ENCODE measurements at places on chromosomes 12 and 14.
A peak's percentile ranks its signal among the peaks of the same experiment; 100 is the strongest.

GRCh38 chr12:9636150-9636850 lies 28.6 kb upstream of the KLRB1 start:
- DNase-seq = no peak

DNA sequence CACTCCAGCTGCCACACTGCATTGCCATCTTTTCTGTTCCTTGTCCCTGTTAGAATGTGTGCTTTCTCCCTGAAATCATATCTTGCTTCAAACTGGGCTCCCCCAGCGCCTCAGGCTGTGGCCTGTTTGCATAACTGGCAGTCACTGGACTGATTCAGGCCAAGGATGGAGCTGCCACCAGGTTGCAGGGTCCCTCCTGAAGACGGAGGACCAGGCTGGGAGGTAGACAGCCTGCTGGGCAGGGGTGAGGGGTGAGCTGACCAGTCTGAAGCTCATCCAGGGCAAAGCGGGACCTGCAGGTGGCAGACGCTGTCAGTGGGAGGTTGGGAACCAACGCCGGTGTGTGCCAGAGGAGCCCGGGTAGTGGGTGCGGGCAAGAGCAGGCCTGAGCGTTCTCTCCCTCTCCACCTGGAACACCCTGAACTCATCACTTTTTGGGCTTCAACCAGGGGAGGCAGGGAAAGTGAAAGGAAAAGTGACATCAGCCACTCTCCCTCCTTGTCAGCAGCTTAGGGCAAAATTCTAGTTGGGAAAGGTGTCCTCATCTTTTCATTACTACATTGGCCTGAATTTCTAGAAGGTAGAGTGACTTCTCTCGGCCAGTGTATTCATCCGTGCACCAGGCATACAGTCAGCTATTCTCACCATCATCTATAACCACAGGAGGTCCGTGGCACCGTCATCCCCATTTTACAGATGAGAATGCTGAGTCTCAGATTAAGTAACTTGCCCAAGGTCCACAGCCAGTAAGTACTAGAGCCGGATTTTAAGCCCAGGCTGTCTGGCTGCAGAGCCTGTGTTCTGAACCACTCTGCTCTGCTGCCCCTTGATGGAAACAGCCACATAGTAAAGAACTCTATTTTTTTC lies 219.1 kb downstream of the SLC41A2 start:
- DNase-seq = no peak

- DNase-seq = no peak
Observed at GRCh38 chr12:124392667-124393413, 97.9 kb downstream of the RFLNA start.

DNA sequence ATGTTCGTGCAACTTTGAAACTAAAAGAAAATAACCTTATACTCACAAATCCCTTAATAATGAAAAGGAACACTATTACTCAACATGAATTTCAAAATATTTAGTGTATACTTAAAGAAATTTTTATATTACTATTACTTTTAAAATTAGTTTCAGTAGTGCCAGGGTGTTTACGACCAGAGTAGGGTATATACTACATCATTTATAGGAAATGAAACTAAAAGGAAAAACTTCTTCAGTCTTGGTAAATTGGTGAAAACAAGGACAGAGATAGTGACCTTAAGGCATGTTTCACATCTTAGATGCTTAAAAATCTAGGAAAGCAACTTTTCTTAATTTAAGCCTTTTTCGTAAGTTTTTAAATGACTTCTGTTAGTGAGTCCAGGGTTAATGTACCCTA lies 4.5 kb downstream of the USP15 start:
- no peak for DNase-seq

GRCh38 chr14:29274890-29275596 lies 508.5 kb downstream of the FOXG1 start:
- DNase-seq = no peak

- DNase-seq = no peak
Observed at GRCh38 chr12:101962486-101962885, 85.1 kb downstream of the DRAM1 start.

DNA sequence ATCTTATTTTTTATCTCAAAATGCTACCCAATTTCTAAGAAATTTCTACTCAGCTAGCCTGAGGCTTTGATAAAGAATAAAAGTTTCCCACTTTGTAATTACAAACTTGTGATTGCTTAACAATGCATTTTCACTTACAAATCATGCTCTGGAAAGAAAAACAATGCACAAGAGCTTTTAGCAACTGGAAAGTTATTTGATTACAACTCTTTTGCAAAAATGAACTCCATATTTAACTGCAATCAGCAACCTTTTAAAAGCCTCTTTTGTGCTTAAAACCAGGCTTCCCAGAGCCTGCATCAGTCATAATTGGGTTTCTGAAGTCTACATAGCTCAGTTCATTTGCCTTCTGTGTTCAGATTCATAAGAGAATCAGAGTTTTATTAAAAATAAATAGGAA lies 395.2 kb downstream of the PAWR start:
- DNase-seq = no peak

DNA sequence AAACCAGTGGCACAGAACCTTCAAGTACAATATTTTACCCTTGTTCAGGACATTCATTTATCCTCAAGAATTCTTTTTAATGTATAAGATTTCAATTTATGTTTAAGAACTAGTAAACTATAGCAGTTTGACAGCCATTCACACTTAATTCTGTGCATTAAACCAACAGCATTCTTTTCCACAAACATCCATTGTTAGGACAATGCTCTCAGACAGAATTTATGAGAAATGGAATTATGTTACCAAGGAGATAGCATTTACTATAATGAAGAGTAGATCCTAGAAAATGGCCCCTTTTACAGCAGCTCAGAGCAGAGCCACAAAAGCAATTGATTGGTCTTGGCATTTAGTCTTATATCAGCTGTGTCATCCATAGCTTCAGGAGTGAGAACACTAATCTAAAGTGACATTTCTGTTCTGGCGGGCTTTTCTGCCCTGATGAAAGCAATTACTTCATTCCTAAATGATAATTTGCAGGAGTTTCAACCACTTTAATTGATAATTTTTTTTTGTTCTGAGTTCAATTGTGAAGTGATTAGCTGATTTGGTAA lies 268.9 kb downstream of the NPAS3 start:
- DNase-seq = no peak

GRCh38 chr14:39617537-39617936 lies 185.3 kb upstream of the FBXO33 start:
- DNase-seq = no peak

DNA sequence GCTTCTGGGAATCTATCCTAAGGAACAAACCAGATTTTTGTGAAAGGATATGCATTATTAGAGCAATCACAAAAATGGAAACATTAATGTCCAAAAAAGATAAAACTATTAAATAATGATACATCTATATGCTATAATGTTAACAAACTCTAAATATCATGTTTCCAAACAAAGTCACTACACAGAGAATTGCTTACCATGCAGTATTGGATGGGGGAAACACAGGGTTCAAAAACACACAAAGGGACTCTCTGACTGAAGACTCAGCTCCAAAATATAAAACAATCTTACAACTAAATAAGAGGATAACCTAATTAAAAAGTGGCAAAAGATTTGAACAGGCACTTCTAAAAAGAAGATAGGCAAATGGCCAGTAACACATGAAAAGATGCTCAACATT lies 304.2 kb downstream of the DPF3 start:
- no peak for DNase-seq

GRCh38 chr14:104137297-104138097 lies 890 bp upstream of the KIF26A start:
- peak; percentile 69 for DNase-seq

DNA sequence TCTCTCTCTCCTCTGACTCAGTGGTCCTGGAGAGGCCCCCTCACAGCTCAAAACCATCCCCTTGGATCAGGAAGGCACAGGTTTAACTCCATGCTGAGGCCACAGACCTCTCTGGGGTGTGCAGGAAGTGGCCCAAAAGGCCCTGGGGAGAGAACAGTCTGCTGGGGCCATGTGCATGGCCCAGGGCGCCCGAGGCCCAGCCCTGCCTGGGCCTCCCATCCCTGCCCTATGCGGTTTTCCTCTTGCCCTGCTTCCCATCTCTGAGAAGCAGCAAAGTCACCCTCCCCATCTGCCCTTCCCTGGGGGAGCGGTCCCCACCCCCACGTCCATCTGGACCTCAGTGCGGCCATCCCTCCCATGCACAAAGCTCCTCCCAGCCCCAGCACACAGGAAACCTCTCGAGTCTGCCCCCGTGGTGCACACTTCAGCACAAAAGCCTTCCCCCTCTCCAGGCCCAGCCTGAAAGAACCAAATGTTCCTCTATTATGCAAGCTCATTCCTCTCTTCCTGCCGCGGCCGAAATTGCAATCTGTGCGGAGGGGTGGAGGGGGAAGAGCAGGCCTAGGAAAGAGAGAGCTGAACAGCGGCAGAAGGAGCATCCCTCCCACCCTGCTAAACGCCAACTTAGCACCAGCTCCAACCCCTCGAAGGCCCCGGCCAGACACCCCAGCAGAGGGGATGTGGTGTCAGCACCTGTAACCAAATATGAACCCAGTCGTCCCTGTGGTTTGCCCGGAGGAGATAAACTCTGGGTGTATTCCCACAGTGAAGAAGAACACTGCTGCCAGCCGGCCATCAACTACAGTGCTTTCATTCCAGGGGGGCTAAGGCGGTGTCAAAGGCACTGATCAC lies 108.5 kb downstream of the SCARB1 start:
- DNase-seq = no peak

DNA sequence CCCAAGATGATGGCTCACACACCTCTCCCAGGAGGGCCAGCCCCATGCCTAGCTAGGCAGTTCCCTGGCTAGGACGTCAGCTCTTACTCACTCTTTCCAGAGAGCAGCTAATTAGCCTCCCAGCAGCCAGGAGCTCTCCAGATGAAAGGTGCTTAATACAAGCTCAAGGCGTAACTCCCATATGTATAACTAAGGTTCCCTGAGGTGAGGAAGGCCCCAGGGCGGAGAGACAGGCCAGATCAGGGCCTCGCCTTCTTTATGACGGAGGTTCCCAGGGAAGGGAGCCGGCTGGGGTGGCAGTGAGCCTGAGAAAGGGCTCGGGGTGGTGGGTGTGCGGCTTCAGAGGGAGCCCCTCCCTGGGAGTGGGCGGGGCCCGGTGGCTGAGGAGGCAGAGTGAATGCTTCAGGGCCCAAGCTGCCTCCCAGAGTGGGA lies 26.4 kb upstream of the ZFP36L1 start:
- peak; percentile 57 for DNase-seq

DNA sequence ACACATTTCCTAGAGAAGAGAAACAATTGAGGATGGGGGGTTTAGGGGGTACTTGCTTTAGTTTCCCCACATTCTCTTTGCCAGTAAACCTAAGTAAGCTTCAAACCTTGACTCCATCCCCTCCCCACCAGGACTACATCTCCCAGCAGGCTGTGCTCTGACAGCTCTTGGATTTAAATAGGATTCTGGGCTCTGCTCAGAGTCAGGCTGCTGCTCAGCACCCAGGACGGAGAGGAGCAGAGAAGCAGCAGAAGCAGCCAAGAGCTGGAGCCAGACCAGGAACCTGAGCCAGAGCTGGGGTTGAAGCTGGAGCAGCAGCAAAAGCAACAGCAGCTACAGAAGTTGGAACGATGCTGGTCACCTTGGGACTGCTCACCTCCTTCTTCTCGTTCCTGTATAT lies 20.6 kb downstream of the RDH12 start:
- DNase-seq = no peak

GRCh38 chr12:12896260-12896659 lies 4.9 kb downstream of the GPRC5A start:
- no peak for DNase-seq

DNA sequence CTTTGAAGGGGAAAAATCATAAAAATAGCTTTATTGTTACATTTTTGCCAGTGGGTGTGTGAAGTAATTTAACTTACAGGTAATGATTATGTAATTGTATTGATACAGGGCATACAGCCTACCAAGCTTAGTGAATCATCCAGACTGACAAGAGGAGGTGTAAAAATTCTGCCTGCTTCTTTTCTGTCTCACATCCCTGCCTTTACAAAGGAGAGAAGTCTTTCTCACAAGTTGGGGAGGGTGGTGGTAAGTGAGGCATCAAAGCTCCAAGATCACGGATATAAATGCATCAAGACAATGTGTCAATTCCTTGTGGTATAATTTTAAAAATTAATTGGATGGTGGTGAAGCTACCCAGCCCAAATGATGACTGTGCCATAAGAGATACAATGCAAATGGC lies 39.0 kb upstream of the G2E3 start:
- DNase-seq = no peak

DNA sequence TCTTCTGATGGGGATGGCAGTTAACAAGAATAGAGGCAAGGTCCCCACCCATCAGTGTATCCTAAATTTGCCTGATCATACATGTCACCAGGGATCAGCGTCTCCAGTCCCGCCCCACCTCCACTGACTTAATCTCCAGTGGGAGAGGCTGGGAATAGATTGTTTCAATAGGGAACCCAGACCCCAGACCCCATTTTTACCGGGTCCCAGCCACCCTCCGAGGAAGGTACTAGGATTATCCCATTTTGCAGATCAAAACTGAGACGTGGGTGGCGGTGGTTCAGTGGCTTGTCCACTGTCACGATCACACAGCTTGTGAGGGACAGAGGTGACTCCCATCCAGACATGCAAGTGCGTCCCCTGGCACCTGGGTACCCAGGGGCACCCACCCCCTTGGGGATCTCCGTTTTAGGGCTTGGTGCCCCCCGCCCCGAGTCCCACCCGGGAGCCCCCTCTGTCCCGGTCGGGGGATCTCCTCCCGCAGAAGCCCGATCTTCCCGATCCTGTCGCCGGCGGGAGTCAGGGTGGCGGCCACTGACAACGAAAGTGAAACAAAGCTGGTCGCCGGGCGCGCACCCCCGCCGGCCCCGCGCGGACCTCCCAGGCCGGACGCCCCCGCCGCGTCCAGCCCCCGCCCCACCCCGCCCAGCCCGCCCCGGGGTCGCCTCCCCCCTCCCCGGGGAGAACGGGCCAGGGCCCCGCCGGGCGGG lies 523 bp downstream of the WSB2 start:
- peak; percentile 15 for DNase-seq

DNA sequence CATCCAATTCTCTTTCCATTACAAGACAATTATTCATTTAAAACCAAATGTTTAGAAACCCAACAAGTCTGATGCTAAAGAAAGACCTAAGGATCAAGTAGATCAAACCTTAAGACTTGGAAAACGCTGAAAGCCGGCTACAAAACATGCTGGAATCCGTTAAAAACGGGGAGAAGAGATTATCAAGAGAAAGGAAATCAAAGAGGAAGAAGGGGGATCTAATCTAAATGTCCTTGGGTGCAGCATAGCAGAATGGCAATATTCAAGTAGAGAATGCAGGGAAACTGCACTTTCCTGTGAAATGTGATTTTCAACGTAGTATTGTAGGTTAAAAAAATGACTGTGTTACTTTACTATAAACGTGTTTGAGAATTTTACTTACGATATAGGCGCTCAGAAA lies 1.3 kb downstream of the PPP1R13B start:
- DNase-seq = no peak
